ENCODE measurements at places on chromosomes 12 and 14.

- no peak for DNase-seq
Measured at GRCh38 chr12:2739832-2740641, 54.7 kb upstream of the FKBP4 start.

DNA sequence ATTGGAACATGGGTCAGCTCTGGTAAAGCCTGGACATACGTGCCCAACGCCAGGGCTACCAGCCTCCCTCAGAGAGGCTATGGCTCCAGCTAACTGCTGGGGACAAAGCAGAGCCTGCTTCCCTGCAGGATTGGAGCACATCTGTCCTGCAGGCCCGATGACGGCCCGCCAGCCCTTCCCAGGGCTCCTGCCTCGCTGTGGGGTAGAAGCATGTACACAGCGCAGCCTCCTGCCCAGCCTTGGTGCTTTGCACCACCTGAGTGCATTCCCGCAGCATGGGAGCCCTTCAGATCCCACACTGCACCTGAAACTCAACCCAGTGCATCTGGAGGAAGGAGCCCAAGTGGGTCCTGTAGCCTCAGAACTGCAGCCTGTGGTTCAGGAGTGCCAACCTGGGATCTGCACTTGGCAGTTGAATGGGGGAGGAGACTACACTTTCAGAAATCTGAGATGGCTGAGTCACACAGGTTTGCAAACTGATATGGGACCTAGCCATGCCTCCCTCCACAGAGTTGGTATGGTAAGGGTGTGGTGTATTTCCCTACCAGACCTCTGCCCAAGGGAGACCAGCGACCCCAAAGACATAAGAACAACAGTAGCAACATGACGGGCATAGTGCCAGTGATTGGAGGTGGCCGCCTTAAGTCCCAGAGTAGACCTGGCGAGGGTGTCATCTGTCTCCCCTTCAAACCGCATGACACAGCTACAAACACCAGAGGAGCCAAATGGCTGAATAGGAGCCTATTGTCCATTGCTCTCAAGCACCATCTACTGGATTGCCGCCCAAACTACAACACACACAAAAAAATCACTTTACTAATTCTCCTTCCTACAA, 273.9 kb upstream of the MIS18BP1 start:
- no peak for DNase-seq

GRCh38 chr14:50812856-50813543, 18.0 kb downstream of the NIN start:
- DNase-seq = no peak

- DNase-seq = no peak
Measured at GRCh38 chr14:74735125-74735524, 22.2 kb downstream of the FCF1 start.

DNA sequence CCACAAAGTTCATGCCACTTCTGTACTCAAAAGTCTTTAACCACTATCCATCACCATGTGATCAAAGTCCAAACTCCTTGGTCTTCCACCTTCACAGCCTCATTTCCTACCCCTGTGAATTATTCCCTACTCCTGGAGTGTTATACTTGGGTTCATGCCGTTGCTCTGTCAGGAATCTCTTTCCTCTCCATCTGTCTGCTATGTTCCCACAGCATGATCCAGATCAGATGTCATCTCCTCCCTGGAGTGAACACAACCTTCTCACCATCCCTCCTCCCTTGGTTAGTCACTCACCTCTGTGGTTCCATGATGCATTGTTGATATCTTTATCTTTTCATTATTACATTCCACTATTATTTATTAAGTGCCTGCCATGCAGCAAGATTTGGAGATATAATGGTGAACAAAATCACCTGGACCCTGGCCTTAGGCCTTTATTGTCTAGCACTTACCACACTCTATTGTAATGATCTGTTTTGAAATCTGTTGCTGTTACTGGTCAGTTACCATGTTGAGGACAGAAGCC, 22.4 kb downstream of the LACRT start:
- no peak for DNase-seq

- no peak for DNase-seq
Measured at GRCh38 chr12:130804216-130804615, 34.8 kb downstream of the STX2 start.

DNA sequence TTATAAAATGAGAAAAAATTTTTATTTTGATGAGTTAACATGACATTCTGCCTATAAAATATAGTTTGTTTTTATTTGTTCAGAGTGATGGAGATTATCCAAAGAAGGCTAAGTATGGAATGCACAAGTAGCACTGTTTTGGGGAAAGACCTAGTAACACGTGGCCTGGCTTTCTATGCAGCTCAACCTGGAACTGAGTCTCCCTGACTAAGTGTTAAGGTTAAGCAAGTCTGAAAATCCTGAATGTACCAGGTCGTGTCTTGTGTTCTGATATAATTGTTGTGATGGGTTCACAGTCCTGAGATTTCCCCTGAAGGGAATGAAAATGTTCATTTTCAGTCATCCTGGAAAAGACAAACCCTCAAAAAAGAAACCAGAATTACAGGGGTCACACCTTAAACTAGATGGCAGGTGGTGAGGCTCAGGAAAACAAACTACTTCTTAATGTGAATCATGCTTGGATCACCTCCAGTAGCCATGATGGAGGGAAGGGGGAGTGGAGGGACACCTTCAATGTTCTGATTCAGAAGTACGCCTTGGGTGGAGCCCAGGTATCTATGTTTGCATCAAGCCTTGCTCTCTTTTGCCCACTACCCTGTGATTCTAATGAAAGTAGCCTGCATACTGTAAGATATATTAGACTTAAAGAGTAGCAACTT, 236.8 kb downstream of the ALX1 start:
- DNase-seq = no peak

DNA sequence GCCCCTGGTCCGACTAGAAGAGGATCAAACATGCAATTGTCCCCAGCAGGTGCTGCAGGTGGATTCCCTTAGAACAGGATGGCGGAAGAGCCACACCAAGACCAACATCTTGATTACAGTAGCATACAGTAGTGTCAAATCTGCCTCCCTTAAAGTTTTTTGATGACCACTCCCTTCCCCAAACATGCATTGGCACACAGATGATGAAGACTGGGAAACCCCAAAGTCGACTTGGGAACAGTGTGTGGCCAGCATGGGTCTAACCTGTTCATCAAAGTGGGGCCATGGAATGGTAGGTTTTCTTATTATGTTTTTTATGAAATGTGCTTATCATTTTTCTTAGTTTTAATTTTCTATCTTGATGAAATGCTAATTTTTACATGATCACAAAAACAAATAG, 8.8 kb downstream of the PLXNC1 start:
- no peak for DNase-seq

DNA sequence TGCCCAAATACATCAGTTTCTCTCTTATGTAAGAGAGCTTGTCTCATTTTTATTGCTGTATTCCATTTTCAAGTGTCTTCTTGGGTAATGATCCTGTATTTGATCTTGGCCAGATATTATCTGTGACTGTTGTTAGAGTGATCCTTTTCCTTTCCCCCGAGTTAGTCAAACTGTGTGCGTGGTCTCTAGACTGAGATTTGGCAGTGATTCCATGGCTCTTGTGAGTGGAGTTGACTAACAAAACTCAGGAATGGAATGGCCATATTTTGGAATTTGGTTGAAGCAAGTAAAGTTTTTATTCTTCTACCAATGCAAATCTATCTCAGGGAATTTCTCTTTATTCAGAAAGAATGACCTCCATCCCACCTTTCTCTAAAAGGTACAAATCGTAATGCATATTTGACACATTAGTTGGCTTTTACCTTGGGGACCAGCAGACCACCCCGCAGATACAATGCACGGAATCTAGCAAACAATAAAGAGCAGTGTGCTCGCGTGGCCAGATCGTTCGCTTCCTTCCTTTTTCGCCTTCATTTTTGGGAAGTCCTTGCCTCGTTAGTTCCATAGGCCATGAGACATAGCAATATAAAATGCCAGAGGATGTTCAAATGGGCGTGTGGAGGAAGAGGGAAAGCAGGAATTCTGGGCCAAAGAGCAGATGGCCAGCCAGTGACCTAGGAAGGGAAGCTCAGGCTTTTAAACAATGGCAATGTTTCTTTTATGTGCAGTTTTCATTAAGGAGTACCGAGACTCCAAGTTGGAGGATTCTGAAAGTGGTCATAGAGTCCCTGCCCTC, 24.4 kb downstream of the ETV6 start:
- no peak for DNase-seq

DNA sequence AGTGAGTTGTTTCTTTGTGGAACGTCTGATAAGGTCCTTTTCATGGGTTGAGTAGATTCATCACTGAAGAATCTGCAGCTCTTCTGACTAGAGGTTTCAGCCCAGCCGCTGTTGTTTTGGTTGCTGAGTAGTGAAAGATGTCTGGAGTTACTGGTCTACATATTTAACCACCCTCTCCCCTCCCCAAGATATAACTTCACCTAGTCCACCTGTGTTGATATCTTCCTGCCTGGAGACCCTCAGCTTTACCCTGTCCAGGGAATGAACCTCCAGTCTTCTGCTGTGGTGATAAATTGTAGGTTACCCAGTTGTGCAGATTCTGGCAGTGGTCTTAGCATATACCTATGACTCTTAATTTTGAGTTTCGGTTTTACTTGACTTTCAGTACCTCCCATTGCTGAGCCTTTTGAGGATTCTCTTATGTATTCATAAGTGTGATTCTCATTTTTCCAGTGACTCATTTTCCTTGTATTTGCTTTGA, 62.9 kb downstream of the CCDC91 start:
- no peak for DNase-seq

DNA sequence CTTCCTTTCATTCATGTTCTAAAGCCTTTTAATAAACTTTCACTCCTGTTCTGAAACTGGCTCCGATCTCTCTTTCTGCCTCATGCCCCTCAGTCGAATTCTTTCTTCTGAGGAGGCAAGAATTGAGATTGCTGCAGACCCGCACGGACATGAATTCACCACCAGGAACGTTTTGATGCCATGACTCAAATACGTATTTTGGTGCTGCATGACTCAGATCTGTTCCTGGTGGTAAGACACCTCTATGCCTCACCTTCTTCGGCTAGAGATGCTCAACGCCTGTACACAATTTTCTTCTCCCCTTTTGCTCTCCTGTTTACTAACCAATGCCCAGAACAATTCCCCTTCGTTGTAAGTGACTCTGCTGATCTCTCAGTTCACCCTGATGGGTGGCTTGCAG, 52.0 kb upstream of the RIMBP2 start:
- no peak for DNase-seq

- DNase-seq = no peak
Measured at GRCh38 chr12:48160807-48161206, 3.5 kb upstream of the ASB8 start.

DNA sequence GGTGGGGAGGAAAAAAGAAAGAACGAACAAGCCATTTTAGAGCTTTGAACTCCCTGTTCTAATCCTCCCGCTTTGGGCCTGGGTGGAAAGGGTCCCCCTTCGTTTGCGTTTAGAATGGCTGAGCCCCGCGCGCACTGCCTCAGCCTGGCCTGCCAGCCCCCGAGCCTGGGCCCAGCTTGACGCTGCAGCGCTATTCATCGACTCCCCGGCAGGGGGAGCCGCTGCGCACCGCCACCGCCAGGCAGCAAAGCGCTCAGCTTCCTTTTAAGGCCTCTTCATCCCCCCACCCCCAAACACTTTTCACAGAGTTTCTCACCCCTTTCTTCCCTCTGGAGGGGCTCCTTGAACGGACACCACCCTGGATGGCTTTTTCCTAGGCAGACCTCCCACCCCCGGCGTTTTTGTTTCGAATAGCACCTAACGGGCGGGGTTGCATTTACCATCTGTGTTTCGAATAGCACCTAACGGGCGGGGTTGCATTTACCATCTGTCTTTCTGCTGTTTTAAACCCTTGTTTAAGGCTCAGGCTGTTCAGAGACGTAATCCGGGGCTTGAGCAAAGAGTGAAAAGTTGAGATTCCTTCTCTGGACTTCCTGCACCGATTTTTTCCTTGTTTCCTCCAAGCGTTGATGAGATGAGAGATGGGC, 56.4 kb upstream of the PIWIL1 start:
- DNase-seq = no peak

- no peak for DNase-seq
Measured at GRCh38 chr12:100986595-100987547, 192.3 kb downstream of the ANO4 start.

DNA sequence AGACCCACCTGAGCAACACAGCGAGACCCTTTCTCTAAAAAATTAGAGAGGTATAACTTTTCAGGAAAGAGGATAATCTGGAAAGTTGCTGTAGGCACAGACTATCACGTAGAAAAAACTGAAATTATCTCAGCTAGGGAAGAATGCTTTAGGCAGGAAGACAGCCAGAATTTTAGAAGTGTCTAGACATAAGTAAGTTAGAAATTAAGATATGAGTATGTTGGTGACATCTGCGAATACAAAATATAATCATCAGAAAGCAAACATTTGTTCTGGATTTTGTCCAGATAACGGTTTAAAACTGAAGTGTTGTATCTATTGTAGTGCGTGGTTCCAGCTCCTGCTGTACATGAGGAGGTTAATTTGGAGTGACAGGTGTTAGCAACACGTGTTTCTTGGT, 123.2 kb downstream of the FBXL14 start:
- no peak for DNase-seq

- no peak for DNase-seq
Measured at GRCh38 chr14:75294649-75295033, 16.0 kb downstream of the FOS start.

DNA sequence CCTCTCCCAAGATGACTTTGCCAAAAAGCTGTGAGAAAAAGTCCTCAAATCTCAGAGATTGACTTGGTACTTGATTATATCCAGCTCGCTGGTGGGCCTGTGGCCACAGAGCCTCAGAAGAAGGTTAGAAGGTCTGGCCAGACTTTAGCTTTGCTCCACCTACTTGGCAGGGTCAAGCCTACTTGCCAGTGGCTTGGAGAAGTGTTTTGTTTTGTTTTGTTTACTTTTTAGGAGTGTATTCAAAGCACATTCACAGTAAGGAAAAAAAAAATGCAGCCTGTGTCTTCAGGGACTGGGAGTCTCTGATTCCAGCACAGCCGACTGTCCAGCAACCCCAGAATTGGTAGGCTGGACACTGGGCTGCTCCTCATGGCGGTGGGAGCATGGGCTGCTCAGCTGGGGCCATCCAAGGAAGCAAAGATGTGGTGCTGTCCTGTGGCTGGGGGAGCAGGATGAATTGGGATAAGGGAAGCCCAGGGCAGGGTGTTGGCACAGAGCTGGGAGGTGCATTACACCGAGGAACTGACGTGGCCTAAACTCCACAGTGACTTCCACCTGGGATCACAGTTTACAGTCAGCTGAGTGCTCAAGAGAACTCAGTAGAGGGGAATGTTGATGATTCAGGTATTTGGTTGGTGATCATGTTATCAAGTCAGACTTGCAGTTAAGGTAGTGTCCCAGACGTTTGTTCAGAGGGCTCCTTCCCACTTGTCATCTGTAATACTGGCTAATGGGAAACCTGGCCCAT, 73.5 kb downstream of the PPP2R5C start:
- no peak for DNase-seq

- DNase-seq = no peak
Measured at GRCh38 chr12:84875241-84875640, 37.4 kb downstream of the SLC6A15 start.

- DNase-seq = no peak
Measured at GRCh38 chr12:54611715-54612149, 23.0 kb downstream of the LACRT start.

Data from stimulated activated CD8-positive, alpha-beta memory T cell treated with anti-CD3 and anti-CD28 coated beads, Interleukin-2, amount 100 ng/mL, for 1 hour (primary cell).